Astrocyte of the hippocampus (primary cell): ENCODE measurements at places on chromosomes 7 and 10.

- peak; percentile 31 for DNase-seq
Measured at GRCh38 chr7:83038787-83039186, 123.9 kb downstream of the PCLO start.

- DNase-seq = peak; percentile 87
Measured at GRCh38 chr7:28020302-28020940, 160.2 kb downstream of the JAZF1 start.

- DNase-seq = no peak
Measured at GRCh38 chr10:80159166-80159873, 26.8 kb downstream of the PLAC9 start.

- DNase-seq = peak; percentile 87
Measured at GRCh38 chr7:157273208-157274093, 63.4 kb upstream of the DNAJB6 start.

DNA sequence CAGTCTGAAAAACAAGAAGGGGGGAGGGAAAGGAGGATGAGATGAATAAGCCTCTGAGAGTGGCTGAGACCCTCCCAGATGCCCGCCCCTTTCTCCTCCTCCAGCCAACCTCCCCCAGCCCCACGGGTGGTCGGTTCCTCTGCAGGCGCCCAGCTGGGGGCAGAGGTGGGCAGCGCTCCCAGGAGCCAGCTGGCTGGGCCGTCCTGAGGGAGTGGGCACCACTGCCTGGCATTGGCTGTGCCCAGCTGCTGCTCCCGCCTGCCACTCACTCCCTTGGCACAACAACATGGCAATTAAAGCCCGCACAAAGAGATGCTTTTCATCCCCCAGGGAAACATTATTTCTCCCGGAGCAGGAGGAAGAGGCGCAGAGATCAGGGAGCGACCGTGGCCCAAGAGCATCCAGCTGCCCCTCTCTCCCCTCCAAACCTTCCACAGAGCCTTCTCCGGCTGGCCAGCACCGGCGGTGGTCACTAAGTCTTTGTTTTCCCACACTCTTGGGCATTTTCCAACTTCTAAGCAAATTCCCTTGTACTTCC, 107.2 kb downstream of the SPDYE5 start:
- peak; percentile 67 for DNase-seq

DNA sequence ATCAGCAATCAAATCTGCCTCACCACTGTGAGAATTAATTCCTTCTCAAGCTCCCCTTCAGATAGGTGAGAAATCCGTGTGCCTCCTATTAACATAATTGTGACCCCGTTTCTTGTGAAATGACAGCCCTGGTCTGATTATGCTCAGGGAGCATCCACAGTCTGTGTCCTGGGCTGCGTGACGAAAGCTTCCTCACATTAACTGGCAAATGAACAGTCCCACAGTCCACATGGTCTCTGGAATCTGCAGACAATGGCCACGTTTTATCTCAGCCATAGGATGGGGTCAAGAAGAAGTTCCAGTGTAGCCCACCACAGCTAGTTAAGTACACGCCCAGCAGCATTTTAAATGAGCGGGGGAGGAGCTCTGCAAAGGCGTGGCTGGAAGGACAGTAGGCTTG, 229.2 kb downstream of the RPS24 start:
- DNase-seq = no peak

DNA sequence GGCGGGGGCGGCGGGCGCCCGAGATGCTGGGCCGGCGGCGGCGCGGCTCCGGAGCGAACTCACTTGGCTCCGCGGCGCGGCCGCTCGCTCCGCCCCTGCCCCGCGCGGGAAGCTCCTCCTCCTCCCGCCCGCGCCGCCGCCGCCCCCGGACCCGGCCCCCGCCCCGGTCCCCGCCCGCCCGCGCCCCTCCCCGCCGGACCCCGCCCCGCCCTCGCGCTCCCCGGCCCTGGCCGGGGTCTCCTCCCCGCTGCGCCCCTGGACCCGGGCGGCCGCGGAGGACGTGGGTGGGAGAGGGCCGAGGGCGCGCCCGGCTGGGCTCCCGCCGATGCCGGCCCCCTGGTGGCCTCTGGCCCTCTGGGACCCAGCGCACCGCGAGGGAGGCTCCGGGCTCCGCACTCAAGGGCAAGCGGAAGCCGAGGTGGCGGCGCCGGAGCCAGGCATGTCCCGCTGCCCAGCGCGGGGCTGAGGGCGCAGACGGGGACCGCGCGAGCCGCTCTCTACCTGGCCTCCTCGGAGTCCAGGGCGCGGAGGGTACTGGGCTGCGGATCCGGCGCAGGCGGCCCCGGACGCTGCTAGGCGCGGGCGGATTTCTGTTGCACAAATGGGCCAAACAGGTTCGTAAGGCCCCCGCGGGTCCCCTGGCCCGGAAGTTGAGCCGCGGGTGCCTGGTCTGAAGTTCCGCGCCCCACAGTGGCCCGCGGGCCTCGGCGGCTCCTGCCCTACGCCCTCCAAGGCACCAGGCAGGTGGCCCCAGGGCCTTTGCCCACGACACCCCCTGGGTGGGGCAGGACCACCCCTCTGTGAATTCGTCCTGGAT, at the start of gene TCERG1L:
TSS of gene TCERG1L (minus strand) at position 61 of the 817 bp plus-strand sequence. CDS start 86 bp downstream, outside the sequence.
- DNase-seq = peak; percentile 17

DNA sequence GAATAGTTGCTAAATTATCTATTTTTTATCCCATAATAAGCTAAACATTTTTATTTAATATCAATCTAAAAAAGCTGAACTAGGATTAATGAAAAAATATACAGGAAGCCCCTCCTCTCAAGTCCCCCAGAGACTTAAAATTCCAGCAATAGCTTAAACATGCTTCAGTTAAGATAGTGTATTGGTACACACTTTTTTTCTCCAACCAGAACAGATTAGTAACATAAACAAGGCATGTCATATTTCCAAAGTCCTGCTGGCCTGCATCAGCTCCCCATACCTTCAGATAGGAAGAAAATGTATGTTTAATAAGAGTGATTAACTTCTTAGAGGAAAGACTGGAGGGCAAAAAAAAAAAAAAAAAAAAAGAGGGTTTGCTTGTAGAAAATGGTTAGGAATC, 7.1 kb downstream of the TBX20 start:
- DNase-seq = no peak

DNA sequence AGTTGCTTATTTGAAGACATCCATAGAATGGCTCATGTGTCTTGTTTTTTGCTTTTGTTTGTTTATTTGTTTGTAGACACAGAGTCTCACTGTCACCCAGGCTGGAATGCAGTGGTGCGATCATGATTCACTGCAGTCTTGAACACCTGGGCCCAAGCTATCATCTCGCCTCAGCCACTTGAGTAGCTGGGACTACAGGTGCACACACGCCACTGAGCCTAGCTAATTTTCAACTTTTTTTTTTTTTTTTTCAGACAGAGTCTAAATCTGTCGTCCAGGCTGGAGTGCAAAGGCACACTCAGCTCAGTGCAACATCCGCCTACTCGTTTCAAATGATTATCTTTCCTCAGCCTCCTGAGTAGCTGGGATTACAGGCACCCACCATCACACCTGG, 83.3 kb upstream of the KLF6 start:
- no peak for DNase-seq

DNA sequence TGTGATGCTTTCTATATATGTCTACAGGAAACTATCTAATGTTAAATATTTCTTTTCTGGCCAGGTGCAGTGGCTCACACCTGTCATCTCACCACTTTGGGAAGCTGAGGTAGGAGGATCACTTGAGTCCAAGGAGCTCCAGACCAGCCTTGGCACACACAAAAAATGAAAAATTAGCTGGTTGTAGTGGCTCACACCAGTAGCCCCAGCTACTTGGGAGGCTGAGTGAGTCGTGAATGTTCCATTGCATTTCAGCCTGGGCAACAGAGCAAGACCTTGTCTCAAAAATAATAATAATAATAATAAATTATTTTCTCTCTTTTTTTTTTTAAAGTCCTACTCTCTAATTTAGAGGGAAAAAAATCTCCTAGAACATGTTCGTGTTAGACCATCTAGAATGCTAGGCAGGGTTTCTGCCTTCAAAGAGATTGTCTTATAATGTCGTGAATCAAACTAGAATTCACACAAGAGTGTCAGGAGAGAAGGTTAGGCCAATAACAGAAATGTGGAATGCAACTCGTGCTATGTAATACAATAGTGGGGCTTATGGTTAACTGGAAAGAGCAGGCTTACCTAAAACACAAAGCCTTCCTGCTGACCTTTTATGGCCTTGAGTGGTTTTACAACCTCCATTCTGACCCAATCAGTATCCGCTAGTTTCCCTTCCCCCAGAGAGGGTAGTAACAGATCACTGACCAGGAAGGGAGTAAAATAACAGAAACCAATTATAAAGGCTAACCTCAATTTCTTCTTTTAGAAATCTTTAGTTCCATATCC, 46.3 kb downstream of the MYOF start:
- DNase-seq = peak; percentile 75

- no peak for DNase-seq
Measured at GRCh38 chr7:105173586-105173985, 159.6 kb downstream of the KMT2E start.

DNA sequence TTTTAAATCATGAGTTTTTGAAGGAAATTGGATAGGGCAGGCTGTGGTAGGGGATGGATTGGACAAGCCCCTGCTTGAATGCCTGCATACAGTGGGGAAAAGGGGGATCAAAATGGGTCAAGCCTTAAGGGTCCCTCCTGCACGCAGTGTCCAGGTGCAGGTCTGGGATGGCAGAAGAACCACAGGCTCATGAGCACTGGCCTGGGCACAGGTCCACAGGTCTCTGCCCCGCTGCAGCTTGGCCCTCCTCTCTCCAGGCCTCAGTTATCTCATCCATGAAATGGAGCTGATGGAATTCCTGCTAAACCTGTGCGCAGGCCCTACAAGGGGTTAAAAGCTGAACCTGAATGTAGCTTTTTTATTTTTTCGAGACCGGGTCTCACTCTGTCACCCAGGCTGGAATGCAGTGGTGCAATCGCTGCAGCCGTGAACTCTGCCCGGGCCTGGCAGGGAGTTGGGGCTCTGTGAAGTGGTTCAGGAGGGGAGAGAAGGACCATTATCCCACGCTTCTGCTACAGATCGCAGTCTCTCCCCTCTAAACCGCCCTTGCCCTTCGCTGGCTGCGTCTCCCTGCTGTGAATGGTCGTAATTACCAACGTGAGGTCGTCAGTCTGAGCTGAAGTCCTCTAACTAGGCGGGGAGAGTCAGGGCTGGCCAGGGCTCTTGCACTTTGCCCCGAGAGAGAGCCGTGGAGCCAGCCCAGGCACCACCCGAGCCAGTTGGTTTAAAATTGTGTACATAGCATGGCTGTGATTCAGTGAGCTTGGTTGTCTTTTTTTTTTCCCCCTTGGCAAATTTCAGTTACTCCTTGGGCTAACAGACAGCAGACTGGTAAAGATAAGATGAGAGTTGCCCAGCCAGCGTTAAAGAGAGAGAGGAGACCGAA, 77.5 kb upstream of the GTF2I start:
- peak; percentile 43 for DNase-seq

DNA sequence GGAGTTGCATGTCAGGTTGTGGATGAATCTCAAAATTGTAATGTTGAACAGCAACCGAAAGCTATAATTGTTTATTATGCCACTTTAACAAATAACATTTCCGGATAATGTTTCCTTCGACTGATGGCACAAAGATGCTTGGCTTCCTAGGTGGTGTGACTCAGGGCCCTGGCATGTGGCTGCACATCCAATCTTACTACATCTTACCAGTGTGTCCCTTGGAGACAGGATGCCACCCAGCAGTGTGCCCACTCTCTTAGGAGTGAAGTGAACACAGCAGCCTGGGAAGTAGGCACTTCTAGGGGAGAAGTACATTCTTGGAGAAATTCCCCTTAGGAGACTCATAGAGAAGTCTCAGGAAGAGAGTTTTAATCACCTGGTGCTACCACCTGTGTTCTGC, 33.0 kb upstream of the GPR26 start:
- DNase-seq = no peak

- no peak for DNase-seq
Measured at GRCh38 chr10:6173203-6173602, 29.5 kb upstream of the PFKFB3 start.

DNA sequence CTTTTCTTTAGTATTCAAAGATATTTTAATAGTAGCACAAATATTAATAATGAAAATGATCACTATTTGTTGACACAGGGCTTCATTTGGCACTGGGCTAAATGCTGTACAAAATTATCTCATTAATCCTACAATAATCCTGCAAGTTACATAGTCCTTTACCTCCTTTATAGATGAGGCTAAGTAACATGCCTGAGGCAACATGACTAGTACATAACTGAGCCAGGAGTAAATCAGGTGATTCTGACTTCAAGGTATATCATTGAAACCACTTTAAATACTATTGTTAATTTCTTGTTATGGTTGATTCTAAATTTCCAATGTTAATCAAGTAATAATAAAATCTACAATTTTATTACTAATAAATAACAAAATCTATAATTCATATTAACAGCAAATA, 39.8 kb downstream of the SEM1 start:
- DNase-seq = no peak

DNA sequence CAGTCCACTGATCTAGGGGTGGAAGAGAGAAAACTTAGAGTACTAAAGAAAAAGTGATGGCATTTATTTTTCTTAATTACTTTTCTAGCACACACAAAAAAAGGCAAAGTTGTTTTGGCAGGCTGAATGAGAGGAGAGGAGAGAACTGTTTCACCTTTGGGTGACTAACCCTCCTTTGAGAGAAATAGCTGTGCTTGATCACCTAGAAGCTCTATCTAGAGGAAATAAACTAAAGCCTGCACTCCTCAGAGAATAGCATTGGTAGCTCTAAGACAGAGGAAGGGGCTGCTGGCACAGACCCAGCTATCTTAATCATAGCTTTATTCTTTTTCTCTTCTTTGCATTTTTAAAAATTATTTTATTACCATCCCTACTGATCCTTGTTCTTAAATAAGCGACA, 6.3 kb downstream of the TMEM243 start:
- no peak for DNase-seq

GRCh38 chr7:80392229-80393169, 119.4 kb downstream of the GNAT3 start:
- peak; percentile 44 for DNase-seq

GRCh38 chr10:13794992-13795612, 208.3 kb downstream of the PRPF18 start:
- no peak for DNase-seq

GRCh38 chr7:2866601-2867000, 22.5 kb upstream of the GNA12 start:
- DNase-seq = no peak

GRCh38 chr10:46515366-46515765, 41.1 kb downstream of the GPRIN2 start:
- no peak for DNase-seq

- peak; percentile 93 for DNase-seq
Measured at GRCh38 chr10:69861251-69862240, 59.8 kb downstream of the COL13A1 start.

- DNase-seq = no peak
Measured at GRCh38 chr10:118355234-118355633, 13.1 kb upstream of the FAM204A start.
